NCI-H146 (cell line): ENCODE measurements at places on chromosomes 4 and X.
A peak's percentile ranks its signal among the peaks of the same experiment; 100 is the strongest.

GRCh38 chr4:41939016-41939626 is 3.9 kb downstream of the TMEM33 start:
- no peak for DNase-seq

- no peak for DNase-seq
These were observed 66.2 kb downstream of the AGA start for GRCh38 chr4:177376024-177376423.

GRCh38 chrX:109049903-109050302 is 313.5 kb upstream of the IRS4 start:
- DNase-seq = no peak

GRCh38 chr4:154612472-154613414 is at the start of gene FGG:
FGG (minus strand) TSS chr4:154612656; CDS start chr4:154612609, 47 bp downstream.
- DNase-seq = no peak

- no peak for DNase-seq
These were observed 86.2 kb downstream of the NHSL2 start for GRCh38 chrX:71996826-71997225.

GRCh38 chr4:103497692-103498091 is 222.1 kb downstream of the TACR3 start:
- DNase-seq = no peak

DNA sequence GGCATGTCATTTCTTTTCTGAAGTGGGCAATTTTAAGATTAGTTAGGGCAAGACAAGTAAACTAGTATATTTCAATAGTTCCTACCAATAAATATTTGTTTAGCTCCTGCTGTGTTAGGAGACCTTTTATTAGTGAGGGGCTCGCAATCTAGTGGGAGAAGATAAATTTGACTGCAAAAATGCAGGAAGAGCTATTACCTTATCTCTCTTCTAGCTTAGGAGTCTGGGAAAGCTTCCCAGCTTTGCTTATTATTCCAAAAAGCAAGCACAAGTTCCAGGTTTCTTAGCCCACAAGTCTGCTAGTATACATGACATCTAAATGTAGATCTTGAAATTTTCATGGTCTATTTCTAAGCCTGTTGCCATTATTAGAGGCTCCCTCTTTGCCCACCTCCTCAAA is 191.1 kb downstream of the GC start:
- no peak for DNase-seq

DNA sequence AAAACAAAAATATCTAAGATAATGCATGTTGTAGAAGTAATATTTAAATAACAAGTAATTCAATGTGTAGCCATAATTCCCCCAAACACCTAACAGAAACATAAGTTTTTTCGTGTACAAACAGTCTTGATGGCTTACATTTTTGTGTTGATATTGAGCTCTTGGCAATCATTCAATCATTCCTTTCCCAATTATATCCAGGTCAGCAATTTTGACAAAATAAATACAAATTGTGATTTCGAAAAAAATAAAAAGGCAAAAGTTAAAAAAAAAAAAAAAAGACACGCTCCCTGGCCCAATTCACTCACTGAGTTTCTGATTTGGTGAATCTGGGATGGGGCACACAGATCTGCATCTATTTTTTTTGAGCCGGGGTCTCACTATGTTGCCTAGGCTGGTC is 187.6 kb upstream of the GPC4 start:
- DNase-seq = no peak

DNA sequence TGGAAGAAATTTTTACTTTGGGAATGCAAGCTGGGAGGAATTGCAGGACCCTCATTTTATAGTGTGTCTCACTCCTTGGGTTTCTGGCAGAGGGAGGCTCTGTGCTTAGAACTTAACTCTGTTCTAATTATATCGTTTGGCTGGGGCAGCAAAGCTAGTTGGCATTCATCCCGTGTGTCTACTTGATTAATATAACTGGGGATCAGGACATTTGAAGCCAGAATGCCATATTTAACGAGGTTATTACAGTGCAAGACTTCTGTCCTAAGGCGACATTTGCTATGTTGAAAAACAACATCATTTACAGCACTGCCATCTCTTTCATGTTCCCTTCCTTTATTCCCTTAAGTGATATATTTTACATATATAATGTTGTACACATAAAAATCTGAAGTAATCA is 179.1 kb upstream of the TBC1D9 start:
- no peak for DNase-seq

DNA sequence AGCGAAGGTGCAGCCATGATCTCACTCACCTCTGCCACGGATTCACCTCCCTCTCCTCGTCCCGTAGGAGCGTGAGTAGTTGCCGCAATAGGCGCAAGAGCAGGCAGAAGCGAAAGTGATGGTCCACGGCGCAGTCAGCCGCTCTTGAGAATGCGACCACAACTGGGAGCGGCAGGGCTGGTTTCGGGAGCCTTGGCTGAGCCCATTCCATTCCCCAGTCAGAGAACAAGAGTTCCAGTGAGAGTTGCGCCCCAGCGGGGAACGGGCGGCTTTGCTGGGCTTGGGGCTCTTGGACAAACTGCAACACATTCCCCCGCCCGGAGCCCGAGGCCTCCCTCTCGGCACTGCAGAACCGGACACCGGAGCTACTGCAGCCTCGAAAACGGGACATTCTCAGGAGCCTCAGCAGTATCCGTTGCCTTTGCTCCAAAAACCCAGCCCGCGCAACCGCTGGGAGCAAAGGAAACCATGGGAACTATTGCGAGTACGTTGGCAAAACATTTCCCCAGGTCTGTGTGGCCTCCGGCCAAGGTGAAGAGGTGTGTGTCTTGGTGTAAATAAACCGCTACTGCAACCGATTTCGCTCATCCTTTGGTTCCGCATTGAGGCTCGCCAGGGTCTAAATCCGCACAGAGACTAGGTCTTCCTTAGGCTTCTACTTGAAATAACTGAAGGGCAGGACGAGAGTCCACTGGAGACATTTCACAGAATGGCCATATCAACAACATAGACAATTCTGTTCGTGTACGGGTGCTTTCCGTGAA is 5.7 kb upstream of the ZBTB33 start:
- DNase-seq = peak; percentile 81

GRCh38 chr4:140141210-140141835 is 12.7 kb downstream of the MAML3 start:
- peak; percentile 52 for DNase-seq

DNA sequence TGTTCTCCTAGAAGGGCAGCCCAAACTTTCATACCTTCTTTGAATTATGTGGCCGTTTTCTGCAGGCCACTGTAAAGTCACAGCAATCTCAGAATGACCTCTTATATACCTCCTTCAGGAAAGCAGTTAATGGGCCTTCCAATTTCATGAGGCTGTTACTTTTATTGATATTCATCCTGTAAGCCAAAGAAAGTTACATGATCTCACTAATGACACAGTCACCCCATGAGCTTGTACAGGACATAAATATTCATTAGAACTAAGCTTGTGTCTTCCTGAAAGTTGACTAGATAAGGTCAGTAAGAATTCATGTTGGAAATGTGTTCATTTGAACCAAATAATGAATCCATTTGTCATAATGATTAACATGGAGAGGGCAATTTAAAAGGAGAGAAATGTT is 283.1 kb upstream of the NWD2 start:
- no peak for DNase-seq

GRCh38 chr4:153346563-153346962 is 2.1 kb downstream of the MND1 start:
- DNase-seq = no peak

DNA sequence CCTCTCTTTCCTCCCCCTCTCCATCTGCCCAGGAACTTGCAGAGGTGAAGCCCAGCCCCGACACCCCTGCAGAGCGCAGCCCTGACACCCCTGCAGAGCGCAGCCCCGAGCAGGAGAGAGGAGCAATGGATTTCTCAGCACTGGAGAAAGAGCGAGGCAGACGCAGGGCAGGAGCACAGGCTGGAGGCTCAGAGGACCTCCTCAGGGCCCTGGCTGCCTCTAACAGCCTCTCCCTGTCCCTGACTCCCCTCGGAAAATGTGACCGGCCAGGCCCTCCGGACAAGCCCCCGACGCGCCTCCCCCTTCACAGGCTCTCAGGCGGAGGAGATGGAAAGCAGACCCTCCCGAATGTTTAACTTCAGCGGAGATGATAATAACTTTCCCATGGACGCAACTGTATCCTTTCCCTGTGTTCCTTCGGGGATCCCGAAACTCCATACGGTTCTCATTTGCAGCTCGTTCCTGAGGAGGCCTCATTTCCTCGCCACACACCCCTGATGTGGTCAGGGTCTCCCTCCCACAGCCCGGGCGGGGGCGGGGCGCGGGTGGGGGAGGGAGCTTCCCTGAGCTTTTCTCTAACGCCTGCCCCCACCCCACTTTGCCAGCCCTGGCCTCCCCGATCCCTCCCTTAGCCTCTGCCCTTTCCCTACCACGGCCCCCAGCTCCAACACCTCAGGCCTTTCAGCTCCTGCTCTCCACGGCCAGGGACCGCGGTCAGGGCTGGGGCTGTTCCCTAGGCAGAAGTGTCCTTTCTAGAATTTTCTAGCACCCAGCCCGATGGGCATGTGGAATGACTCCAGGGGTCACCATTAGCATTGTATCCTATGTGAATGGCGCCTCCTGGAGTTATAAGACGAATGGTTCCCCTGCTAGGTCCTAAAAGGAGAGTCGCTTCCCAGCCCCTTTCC is 201.1 kb upstream of the BCOR start:
- no peak for DNase-seq

DNA sequence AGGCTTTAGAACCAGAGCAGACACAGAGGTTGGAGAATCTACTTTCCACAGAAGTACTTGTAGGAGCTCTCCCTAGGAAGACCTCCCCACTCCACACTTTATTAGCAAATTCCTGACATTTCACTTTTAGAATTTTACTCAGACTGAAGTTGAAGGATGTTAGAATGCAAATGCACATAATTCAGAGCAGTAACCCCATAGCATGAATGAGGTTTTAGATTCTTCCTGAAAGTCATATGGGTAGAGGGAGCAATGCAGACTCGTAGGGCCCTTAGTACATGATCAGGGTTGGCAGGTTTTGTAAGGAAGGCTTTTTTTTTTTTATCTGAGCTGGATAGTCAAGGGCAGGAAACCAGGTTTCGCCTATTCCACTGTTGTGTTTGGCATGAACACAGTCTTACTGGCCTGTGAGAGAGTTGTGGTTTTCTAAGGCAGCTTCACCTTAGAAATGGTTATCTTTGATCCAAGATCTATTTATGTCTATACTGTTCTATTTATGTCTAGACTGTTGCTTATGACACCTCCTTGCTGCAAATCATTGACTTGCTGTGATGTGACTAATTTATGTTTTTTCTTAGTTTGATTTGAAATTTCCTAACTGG is 48.9 kb downstream of the SPATA18 start:
- no peak for DNase-seq

- DNase-seq = no peak
These were observed 7.8 kb downstream of the UBA1 start for GRCh38 chrX:47201345-47201944.

- DNase-seq = no peak
These were observed 59.3 kb downstream of the JADE1 start for GRCh38 chr4:128868758-128869157.

DNA sequence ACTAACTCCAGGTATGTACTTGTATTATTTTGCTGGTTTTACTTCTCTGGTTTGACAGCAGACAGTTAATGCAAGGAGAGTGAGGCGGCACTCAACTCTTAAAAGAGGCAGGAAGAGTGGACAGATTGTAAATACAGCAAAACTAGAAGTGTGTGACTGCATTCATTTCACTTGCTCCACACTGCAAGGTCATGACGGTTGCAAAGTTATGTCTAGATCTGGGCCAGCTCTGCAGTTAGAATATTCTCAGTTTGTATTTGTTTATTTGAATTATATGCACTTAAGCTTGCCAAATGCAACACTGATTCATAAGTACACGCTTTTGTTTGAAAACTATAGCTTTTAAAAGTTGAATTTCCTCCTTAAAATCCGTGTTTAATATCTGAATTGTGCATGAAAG is 148.9 kb downstream of the STIM2 start:
- DNase-seq = no peak

- peak; percentile 73 for DNase-seq
These were observed 449 bp downstream of the FBXL5 start for GRCh38 chr4:15654593-15655222.

GRCh38 chr4:51840781-51841180 is 2.2 kb upstream of the DCUN1D4 start:
- no peak for DNase-seq

GRCh38 chr4:48603366-48604003 is 113.4 kb downstream of the ZAR1 start:
- DNase-seq = no peak

- DNase-seq = peak; percentile 25
These were observed 5.8 kb downstream of the CPE start for GRCh38 chr4:165384598-165384997.

DNA sequence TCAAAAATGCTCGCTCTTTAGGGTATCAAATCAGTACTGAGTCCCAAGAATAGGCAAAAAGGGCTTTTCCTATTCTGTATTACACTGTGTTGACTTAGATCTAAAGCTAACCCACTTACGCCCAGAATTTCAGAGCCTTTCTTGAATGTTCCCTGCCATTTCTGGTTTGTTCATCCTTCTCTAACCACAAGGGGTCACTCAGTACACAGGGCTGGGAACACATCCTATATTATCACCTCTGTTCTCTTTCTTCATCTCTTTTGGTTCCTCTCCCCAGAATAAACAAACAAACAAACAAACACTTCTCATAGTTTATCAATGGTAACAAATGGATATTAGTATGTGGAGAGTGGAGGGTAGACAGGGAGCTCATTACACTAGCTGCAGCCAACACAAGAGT is 25.5 kb upstream of the MORC4 start:
- peak; percentile 13 for DNase-seq

- DNase-seq = peak; percentile 34
These were observed 190.9 kb upstream of the GATB start for GRCh38 chr4:151951671-151952050.

- DNase-seq = no peak
These were observed 104.6 kb downstream of the DTHD1 start for GRCh38 chr4:36385951-36386571.

DNA sequence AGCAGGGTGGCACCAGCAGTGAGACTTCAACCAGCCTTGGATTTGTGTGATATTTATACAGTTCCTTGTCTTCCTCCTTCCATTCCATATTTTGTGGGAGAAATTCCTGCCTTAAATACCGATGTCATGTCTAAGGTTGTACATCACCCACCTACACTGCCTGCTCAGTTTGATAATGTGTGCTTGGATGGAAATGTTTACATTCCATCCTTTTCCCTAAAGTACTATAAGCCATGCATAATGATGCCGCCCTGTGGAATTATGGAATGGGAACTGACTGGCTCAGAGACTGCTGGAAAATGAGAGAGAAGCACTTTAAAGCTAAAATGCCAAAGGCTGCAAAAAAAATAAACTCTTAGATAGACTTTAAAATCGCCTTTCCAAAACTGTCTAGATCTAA is 11.3 kb upstream of the GLUD2 start:
- no peak for DNase-seq

- no peak for DNase-seq
These were observed 133.8 kb downstream of the ADAM29 start for GRCh38 chr4:175051974-175052373.

GRCh38 chr4:152308951-152309350 is 226.9 kb downstream of the FBXW7 start:
- DNase-seq = peak; percentile 85

GRCh38 chrX:119041175-119041574 is 31.6 kb upstream of the CT47C1 start:
- DNase-seq = no peak

- DNase-seq = no peak
These were observed 42.3 kb upstream of the ACSL4 start for GRCh38 chrX:109775386-109775785.

- no peak for DNase-seq
These were observed 61.1 kb upstream of the DCTD start for GRCh38 chr4:182978152-182978827.

GRCh38 chrX:112818114-112819007 is 22.3 kb downstream of the AMOT start:
- DNase-seq = peak; percentile 61
